ENCODE measurements at places on chromosomes 13 and 19.

GRCh38 chr19:49823472-49823871 is 5.4 kb downstream of the MED25 start:
- no peak for DNase-seq

GRCh38 chr19:53927739-53928138 is 18.7 kb downstream of the CACNG7 start:
- DNase-seq, result no peak

GRCh38 chr19:15701757-15702533 is 25.9 kb upstream of the OR10H2 start:
- no peak for DNase-seq

GRCh38 chr19:38559428-38560401 is 58.0 kb downstream of the MAP4K1 start:
- DNase-seq, result no peak

- no peak for DNase-seq
Observed at GRCh38 chr13:51601601-51602565, 17.6 kb downstream of the WDFY2 start.

DNA sequence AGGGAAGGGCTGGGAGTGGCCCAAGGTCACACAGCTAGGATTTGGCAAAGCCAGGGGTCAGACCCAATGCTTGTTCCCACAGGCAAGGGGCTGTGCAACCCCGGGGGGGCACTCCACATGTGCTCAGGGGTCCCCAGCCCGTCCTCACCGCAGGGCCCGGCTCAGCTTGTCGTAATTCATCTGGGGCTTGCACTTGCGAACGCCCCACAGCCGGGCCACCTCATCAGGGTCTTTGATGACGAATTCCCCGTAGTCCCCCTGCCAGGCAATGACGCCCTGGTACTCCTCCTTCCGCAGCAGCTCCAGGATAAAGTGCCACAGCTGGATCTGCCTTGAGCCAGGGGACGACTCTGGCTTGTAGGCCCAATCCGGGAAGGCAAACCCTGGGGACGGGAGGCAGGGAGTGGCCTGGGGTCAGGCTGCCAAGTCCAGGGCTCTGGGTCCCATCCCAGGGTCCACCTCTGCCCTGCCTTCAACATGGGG is 4.7 kb downstream of the ERF start:
- DNase-seq, result no peak

DNA sequence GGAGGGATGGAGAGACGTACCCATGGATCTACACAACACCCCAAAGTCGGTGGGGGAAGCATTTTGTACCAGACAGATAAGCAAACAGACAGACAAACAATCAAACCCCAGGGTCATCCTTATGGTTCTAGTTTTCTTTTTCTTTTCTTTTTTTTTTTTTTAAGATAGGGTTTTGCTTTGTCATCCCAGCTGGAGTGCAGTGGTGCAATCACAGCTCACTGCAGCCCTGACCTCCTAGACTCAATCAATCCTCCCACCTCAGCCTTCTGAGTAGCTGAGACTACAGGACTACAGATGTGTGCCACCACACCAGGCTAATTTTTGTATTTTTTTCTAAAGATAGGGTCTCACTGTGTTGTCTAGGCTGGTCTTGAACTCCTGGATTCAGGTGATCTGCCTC is 17.9 kb upstream of the FBL start:
- no peak for DNase-seq

DNA sequence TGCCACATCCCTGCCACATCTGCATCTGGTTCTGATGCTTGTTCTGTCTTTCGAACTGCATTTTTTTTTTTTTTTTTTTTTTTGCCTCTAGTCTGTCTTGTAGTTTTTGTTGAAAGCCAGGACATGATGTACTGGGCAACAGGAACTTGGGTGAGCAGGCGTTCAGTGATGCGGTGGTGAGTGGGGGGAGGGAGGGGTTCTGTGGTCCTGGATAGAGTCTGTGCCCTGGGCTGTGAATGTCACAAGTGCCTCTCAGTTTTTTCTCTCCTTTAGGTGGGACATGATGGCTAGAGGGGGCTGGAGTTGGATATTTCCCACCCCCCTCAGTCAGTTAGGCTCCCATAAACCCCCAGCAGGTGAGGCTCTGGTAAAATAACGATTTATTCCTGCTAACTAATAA is 3.5 kb downstream of the CEACAM4 start:
- DNase-seq, result no peak

DNA sequence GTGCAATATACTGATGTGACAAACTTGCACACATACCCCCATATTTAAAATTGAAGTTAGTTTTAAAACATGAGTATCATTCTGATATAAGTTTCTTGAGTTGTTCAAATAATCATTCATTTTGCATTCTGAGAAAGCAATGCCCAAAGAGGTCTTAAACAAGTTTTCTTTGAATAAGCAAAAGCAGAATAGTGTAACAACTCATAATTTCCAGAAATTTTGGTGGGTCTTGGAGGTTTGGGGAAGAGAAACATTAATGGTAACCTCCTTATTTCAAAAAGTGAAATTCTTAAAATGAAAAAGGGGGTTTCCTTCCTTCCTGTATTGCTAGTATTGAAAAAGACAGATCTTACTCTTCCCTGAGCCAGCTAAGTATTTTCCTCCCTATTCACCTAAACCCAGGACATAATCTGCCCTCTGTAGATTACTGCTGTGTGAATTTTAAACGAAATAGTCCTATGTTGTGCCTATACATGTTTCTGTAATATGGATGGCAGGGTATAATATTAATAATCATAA is 30.4 kb downstream of the SLC25A15 start:
- DNase-seq, result no peak

DNA sequence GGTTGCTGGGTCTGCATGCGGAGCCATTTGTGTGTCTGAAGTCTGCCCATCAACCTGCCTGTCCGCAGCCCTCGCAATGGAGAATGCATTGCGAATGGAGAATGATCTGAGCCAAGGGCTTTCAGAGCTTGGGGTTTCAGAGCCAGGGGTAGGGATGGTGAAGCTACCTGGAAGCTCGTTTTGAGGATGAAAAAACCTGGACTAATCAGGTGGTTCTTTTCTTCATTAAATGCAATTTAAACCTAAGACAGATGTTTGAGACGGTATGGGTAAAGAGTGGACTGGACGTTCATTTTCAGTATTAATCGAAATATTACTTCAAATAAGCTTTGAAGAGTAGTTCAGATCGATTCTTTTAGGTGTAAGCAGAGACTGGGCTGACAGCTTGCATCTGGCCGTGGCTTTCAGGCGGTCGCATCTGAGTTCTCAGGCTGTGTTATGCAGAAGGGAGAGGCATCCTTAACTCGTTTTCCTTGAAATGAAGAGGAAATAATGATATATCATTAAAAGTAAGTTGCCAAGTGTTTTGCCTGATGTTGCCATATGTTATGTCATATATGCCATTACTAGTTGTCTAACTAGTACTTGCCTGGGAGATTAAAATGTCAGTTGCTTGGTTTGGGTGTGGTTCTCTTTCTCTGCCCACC is 801 bp downstream of the MCF2L start:
- DNase-seq, result no peak
